Kidney glomerular epithelial cell (primary cell): ENCODE measurements at places on chromosomes 12 and 14.

DNA sequence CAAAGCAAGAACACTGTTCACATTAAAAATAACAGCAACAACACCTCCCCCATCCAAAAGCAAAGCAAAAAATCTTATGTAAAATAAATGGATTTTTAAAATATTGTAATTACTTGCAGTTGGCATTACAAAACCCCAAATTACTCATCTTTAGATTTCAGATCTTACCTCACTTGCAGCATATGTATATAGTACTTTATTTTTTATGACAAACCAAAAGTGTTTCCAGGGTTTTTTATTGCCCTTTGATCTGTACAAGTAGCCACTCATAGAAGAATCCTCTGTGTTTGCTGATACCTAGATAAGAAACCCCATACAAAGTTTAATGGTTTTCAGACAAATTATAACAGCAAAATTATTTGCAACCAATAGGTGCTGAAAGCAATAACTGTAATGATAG is 12.2 kb upstream of the NR2C1 start:
- no peak for DNase-seq

DNA sequence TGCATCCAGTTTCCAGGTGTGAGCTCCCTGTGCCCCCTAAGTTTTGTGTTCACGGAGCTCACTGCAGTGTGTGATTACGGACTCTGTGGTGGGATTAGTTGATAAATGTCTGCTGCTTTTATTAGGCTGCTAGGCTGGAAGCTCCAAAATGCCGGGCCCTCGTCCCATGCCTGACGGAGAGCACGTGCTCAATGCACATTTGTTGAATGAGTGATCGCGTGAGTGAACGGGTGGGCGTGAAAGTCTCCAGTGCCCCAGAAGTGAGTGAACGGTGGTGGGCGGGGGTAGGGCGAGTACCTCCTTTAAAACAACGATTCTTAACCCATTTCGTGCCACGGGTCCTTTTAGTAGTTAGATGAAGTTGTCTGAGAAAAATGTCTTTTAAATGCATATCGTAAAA is 175.5 kb downstream of the AACS start:
- no peak for DNase-seq

GRCh38 chr14:50173891-50174290 is 57.5 kb downstream of the SOS2 start:
- no peak for DNase-seq

DNA sequence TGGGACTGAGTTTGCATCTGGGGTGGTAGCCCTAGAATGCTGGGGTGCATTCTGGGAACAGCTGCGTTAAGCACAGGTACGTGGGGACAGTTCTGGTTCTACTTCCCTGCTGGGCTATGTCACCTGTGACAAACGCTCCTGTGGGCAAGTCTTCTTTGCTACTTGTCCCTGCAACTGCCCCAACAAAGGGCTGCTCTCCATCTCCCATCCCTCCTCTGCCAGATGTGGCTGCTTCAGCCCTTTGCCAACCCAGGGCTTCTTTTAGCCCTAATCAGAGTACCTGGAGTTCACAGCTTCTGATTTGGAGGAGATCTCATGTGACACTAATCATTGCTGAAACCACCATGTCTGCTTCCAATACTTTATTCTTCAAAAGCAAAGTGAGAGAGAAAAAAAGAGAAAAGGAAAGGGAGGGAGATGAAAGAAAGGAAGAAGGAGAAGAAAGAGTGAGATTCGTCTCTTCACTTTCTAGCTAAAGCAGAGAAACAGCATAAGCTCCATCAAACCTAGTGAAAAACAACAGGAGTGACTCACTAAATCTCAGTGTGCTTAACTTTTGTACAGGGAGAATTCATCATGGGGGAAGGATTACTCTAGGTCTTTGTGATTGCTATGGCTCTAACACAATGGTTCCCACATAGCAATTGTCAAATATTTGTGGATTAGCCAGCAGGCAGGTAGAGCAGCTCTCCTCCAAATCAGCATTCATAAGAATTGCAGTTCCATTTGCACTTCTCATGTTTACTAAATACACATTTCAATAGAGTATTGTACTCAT is 174.8 kb downstream of the LRIG3 start:
- DNase-seq = no peak

DNA sequence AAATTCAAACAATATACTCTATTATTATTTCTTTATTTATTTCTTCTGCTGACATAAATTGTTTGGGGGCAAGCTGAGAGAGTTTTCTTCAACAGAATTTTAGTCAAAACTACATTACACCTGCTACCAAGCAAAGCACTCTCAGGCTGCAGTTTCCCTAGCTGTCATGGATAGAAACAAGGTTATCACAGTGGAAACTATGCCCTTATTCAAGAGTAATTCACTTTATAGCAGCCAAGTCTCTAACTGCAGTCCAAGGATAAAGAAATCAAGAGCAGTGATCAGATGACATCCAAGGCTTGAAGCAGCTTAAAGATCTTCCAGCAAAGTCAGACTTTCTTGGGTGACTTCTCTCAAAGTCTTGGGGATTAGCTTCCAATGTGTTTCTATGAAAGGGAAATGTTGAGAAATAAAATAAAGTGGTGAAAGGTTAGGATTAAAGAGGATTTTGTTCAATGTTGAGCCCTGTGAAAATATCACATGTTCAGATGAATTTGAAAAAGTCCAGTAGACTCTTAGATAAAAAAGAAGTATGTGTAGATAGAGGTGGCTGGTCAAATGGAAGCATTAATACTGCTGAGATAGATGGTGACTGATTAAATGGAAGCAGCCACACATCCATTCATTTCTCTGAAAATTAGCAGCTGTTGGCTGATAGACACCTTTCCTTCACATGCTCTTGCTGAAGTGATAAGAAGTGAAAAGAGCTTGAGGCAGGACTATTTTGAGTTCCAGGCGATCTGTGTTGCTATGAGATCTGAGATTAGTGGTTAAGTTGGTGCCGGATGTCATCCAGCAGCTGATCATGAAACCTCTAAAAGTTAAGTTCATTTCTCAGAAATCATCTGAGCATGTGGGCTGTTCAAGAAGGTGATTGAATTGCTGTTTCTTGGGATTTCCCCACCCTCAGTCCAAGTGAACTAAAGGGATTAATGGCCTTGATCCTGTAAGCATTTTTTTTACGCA is 257.8 kb upstream of the BTG1 start:
- DNase-seq = no peak

- no peak for DNase-seq
These were observed 195.0 kb downstream of the PHLDA1 start for GRCh38 chr12:75836533-75836932.

GRCh38 chr12:19095756-19096480 is 33.6 kb upstream of the PLEKHA5 start:
- DNase-seq = no peak

DNA sequence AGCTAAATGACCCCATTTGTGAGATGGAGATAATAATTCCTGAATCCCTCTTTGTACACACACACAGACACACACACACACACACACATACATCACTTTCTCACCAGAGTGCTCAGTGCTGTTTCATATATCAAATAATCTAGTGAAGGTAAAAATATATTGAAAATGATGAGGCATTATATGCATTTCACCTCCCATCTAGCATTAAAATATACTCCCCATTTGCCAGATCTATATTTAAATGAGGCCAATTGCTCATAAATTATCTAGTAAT is 490.7 kb upstream of the FLRT2 start:
- DNase-seq = no peak

GRCh38 chr12:121038861-121039668 is at the start of gene OASL:
Gene OASL (minus strand): TSS chr12:121039246. CDS start chr12:121038971, 275 bp downstream.
- DNase-seq = peak; percentile 29

- DNase-seq = no peak
These were observed 15.7 kb downstream of the CREBL2 start for GRCh38 chr12:12627308-12627827.

- no peak for DNase-seq
These were observed 21.7 kb downstream of the TRAF3 start for GRCh38 chr14:102798926-102799325.

GRCh38 chr12:32454866-32455265 is 55.5 kb downstream of the FGD4 start:
- DNase-seq = no peak

DNA sequence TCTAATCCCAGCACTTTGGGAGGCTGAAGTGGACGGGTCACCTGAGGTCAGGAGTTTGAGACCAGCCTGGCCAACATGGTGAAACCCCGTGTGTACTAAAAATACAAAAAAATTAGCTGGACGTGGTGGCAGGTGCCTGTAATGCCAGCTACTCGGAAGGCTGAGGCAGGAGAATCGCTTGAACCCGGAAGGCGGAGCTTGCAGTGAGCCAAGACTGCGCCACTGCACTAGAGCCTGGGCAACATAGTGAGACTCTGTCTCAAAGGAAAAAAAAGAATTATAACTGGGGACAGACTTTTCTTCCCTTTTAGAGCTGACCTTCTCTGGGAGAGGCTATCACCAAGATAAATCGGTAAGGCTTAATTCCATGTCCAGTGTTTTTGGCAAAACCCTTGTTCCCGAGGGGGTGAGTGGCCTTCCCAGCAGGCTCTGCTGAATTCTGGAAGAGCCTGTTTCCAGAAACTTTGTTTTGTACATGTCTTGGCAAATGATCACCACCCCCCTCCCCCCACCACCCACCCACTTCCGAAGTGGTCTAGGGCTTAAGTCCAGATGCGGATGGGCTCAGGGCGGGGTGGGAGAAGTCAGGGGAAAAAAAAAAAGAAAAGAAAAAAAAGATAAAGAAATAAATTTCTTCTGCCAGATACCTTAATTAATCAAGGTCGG is 32.3 kb upstream of the DEGS2 start:
- no peak for DNase-seq

DNA sequence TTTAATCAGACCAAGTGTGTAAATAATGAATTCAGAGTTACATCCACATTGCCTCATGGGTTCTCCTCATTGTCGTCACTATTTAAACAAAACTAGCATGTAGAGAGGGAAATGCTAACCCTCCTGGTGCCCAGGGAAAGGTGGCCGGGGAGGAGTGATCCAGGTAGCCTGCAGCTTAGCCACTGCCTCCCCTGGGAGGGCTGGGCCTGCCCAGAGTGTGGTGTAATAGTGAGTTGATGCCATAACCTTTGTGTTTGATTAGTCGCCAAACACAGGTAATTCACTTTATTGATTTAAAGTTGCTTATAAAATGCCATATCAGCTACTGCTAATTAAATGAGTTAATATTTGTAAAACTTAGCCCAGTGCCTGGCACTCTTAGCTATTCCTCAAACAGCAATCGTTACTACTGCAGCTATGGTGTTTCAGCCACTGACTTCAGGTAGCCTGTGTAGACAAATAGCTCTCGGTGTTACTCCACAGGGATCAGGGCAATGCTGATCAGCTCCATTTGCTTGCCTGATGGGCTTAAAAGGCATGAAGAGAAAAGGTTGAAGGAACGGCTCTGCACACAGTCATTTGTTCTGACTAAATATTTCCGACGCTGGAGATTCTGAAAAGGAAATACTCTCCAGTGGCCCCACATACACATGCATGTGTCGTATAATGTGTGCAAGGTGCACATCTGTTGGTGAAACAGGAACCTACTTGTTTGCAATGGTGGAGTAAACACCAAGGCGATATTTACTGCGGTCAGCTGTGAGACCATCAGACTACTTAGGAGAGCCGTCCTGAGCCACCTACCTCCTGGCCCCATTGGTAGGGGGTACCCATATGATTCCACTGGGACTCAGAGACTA is 45.7 kb upstream of the PRMT8 start:
- DNase-seq = no peak

DNA sequence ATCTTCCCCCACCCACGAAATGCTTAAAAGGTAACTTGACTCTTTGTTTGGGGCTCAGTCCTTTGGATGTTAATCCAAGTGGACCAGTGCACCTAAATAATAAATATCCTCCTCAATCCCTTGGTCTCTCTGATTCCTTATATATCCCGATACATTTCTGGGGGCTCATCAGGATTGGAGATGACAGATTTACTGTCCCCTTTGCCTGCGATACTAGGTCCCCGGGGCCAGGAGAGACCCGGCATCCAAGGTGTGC is 26.3 kb downstream of the KLRK1 start:
- no peak for DNase-seq

DNA sequence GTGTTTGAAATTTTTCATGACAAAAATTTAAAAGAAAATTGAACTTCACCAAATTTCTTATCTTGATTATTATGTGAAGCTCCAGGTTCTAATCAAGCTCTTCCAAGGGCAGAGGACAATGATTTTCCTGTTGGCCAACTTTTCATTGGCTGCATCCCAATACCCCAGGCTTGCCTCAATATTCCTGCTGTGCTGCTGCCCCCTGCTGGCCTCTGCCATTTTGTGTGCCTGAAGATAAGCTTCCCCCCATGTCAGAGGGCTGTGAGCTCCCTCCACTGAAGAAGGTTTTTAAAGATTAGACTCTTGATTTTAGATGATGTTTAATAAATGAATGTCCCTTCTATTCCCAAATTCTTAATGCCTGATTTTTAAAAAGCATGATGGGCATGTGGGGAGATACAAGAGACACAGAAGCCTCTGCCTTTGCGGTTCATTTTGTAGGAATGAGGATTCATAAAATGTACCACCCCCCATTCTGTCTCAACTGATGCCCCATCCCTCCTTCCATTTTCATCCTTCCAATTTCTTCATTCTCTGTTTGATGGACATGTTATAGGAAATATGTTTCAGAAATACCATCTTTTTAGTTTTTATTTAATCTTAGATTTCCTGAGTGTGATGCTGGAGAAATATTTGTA is 76.7 kb upstream of the RGS6 start:
- DNase-seq = peak; percentile 53

DNA sequence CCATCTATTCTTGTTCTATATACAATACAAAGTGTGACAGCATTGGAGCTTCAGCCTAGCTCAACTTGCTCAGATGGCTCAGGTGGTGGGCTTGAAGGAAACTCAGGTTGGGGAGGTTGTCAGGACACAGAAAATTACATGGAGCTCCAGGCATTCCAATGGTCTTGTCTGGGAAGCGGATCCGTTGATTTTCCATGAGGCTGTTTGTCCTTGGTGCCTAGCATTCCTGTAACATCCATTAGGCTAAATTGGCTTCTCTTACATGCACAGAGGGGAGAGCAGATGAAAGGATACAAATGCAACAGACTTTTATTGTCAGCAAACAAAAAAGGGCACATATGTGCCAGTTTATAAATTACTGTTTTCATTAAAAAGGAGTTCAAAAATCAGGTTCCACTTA is 75.5 kb upstream of the OTX2 start:
- DNase-seq = no peak

DNA sequence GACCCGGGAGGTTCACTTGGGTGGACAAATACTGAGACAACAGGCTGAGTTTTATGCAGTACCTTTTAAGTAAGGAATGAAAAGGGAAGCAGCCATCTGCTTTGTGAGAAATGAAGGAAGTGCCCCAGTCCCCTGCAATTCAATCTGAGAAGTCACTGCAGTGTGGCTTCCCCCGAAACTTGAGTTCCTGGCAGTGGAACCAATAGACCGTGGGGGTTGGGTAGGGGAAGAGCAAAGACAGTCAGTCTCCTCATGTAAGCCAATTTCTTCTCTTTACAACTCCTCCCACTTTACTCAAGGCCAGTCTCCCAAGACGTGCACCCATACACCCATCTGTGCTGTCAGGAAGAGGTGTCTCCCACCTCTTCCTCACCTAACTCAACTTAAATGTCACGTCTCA is 206.5 kb downstream of the BCAT1 start:
- DNase-seq = no peak

GRCh38 chr14:100683578-100683977 is 43.1 kb upstream of the DLK1 start:
- DNase-seq = no peak

GRCh38 chr14:90455100-90455571 is 58.3 kb downstream of the CALM1 start:
- no peak for DNase-seq
